ENCODE measurements at places on chromosomes 12 and 14. TPM values are rescaled to one million over a fixed set of nuclear protein-coding genes. Genes with fewer than 3 reads are reported as not detected.

GRCh38 chr12:19238540-19238939, 109.0 kb downstream of the PLEKHA5 start:
- peaks cover 4% of the 10 kb centered on the region for H3K27me3 ChIP-seq
- H3K36me3 ChIP-seq, result no peaks in the 10 kb centered on the region
- H3K4me3 ChIP-seq, result no peak overlapping the region

DNA sequence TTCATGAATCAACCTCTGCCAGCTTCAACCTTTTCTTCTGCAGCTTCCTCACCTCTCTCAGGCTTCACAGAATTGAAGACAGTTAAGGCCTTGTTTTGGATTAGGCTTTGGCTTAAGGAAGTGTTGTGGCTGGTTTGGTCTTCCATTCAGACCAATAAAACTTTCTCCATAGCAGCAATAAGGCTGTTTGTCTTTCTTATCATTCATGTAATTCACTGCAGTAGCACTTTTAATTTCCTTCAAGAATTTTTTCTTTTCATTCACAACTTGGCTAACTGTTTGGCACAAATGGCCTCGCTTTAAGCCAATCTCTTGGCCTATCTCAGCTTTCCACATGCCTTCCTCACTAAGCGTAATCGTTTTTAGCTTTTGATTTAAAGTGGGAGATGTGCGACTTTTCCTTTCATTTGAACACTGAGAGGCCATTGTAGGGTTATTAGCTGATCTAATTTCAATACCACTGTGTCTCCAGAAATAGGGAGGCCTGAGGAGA, 229.5 kb downstream of the IPO8 start:
- DNase-seq, result no peak
- H3K4me1 ChIP-seq, result no peaks in the 10 kb centered on the region
- H3K4me3 ChIP-seq, result no peak overlapping the region
- no peaks in the 10 kb centered on the region for H3K27me3 ChIP-seq

- peaks cover 10% of the 10 kb centered on the region for H3K4me1 ChIP-seq
- H3K27ac ChIP-seq, result no peak overlapping the region
- H3K27me3 ChIP-seq, result no peaks in the 10 kb centered on the region
- H3K4me3 ChIP-seq, result no peak overlapping the region
Observed at GRCh38 chr12:19402211-19402610, 37.1 kb upstream of the AEBP2 start.

DNA sequence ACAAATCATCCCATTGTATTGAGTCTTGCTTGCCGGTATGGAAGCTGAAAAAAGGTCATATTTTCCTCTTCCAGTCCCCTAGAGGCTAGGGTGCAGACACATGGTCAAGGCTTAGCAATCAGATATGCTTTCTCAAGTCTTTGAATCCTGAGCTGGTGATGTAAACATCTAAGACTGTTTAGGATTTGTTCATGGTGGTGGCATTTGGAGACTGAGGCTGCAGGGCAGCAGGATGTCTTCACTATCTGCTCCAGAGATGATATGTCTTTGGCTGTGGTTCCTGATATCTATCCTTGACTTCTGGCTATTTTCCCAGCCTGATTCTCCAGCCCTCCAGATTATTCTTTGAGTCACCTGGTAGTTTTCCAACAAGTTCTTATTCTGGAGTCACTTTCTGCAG, 50.5 kb upstream of the DACT1 start:
- H3K27ac ChIP-seq, result no peak overlapping the region
- no peaks in the 10 kb centered on the region for H3K36me3 ChIP-seq
- H3K4me1 ChIP-seq, result no peaks in the 10 kb centered on the region
- DNase-seq, result no peak
- peaks cover 3% of the 10 kb centered on the region for H3K27me3 ChIP-seq
- H3K4me3 ChIP-seq, result no peak overlapping the region

DNA sequence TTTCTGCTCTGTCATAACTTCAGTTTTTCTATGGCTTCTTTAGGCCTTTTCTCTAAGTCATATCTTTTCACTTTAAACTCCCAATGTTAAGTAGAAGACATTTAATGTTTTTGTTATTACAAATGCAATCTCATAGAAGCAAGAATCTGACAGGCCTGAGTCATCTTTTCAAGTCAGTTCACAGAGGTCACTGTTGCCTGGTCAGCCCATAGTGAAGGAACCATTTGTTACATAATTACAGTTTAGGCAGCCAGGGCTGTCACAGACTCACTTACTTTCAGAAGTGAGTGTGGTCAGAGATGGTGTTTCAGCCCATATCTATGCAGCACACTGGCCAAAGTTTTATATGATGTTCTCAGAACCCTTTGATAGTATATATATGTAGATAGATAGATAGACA, 46.5 kb downstream of the CCER1 start:
- H3K36me3 ChIP-seq, result no peaks in the 10 kb centered on the region
- no peak overlapping the region for H3K4me3 ChIP-seq
- DNase-seq, result no peak
- H3K27me3 ChIP-seq, result no peaks in the 10 kb centered on the region

DNA sequence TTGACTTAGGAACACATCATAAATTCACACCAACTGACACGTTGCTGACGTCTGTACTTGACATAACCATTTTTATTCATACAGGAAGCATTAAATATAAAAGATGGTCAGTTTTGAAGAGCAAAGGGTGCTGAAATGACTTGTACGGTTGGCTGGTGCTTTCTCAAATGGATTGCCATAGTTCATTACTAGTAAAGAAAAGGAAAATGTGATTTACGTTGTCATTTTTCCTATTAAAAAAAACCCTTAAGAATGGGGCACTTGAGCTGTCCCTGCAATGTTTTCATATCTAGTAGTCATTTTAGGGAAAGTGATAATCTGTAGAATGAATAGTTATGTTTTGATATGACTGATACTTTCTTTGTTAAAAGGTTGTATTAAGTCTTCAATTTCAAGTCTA, 22.5 kb upstream of the MANSC4 start:
- H3K4me1 ChIP-seq, result peaks cover 52% of the 10 kb centered on the region
- H3K4me3 ChIP-seq, result no peak overlapping the region
- H3K27me3 ChIP-seq, result peaks cover 8% of the 10 kb centered on the region
- peaks cover 18% of the 10 kb centered on the region for H3K36me3 ChIP-seq

DNA sequence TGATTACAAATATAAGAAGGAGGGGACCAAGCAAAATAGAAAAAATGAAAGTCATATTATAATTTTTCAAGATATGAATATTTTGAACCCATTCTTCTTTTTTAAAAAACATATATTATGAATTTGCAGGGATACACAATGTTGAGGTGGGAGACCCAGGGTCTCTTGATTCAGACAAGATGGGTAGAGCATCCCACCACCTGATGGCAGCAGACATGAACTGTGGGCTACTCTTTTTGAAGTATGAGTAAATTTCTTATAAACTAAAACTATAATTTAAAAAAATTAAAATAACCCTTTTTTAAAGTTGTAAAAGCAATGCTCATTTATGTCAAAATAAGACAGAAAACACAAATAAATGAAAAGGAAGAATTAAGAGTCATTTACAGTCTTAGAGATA, 202.7 kb upstream of the PRICKLE1 start:
- no peak overlapping the region for H3K27ac ChIP-seq
- H3K36me3 ChIP-seq, result no peaks in the 10 kb centered on the region
- no peaks in the 10 kb centered on the region for H3K4me1 ChIP-seq
- H3K4me3 ChIP-seq, result no peak overlapping the region
- DNase-seq, result no peak

DNA sequence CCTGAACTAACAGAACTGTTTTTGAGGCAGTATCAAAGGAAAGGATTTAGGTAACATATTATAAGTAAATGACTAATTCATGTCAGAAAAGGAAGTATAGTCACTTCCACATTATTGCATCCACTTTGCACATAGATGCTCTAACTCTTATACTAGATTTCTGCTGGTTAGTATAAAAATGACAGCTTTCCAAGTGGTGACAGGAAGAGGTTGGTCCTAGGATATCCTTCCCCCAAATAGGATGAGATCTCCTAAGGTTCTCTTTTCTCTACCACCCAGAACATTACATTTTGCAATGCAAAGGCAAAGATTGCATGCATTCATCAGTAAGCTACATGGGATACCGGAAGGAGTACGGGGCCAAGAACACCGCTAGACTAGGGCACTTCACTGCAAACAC, 15.2 kb downstream of the DAD1 start:
- H3K36me3 ChIP-seq, result peaks cover 37% of the 10 kb centered on the region
- H3K4me1 ChIP-seq, result peaks cover 60% of the 10 kb centered on the region

- peaks cover 15% of the 10 kb centered on the region for H3K27me3 ChIP-seq
- DNase-seq, result no peak
- no peaks in the 10 kb centered on the region for H3K4me1 ChIP-seq
- H3K4me3 ChIP-seq, result no peak overlapping the region
- H3K27ac ChIP-seq, result no peak overlapping the region
Observed at GRCh38 chr12:3049611-3050249, 27.4 kb upstream of the TSPAN9 start.

GRCh38 chr14:24310646-24311604, at the start of gene LTB4R:
LTB4R (plus strand) TSS chr14:24311502; CDS start chr14:24315652, 4,150 bp downstream.
- peak within 1 kb of the TSS; percentile 85 for H3K4me3 ChIP-seq
- H3K27ac ChIP-seq, result peak within 1 kb of the TSS; percentile 84
- H3K36me3 ChIP-seq, result peaks cover 47% of the 10 kb centered on the region
- H3K4me1 ChIP-seq, result peaks cover 81% of the 10 kb centered on the region
- H3K27me3 ChIP-seq, result peaks cover 1% of the 10 kb centered on the region
- DNase-seq, result peak; percentile 59

POMT2 gene
- 20.5 TPM for total RNA-seq

DNA sequence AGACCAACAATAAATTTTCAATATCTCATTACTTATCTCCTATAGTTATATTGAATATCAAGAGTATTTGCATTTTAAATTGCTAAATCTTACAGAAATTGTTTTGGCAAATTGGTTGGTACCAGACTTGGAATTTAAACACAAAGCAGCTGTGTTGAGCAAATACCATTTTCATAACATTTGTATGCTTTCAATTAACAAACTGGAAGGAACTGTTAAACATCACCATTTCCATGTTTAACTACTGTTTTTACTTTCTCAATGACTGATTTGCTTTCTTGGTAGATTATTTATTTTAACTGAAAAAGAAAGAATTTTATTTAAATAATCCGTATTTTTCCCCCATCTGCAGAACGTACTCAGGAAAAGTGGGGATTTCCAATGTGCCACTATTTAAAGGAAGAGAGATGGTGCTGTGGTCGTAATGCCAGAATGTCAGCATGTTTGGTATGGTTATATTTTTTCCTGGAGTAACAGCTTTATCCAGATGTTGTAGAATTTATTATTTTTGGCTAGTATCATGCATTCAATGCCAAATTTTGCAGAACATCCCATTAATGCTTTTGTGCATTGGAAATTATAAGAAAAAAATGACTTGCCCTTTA, 72.3 kb downstream of the METTL25 start:
- H3K4me1 ChIP-seq, result no peaks in the 10 kb centered on the region
- H3K27me3 ChIP-seq, result no peaks in the 10 kb centered on the region
- no peak overlapping the region for H3K27ac ChIP-seq
- H3K36me3 ChIP-seq, result no peaks in the 10 kb centered on the region
- DNase-seq, result no peak

C3AR1 gene
- 0.60 TPM for total RNA-seq

GRCh38 chr14:47270715-47271114, 404.7 kb downstream of the MDGA2 start:
- DNase-seq, result no peak
- H3K4me3 ChIP-seq, result no peak overlapping the region
- H3K27ac ChIP-seq, result no peak overlapping the region

CLEC2B gene
- 13.1 TPM for total RNA-seq

GPRC5D gene
- not detected for total RNA-seq

TAS2R10 gene
- not detected for total RNA-seq

SPIC gene
- total RNA-seq, result not detected

- no peak within 1 kb of the TSS for H3K4me3 ChIP-seq
- peaks cover 11% of the 10 kb centered on the region for H3K27me3 ChIP-seq
- no peaks in the 10 kb centered on the region for H3K36me3 ChIP-seq
Observed at GRCh38 chr12:81077686-81078441, at the start of gene ACSS3. ACSS3 (plus strand) TSS chr12:81078079; CDS start chr12:81078121, 42 bp downstream.

NPFF gene
- 0.44 TPM for total RNA-seq

PTCSC3 gene
- not detected for total RNA-seq

- H3K27ac ChIP-seq, result peak overlapping the region; percentile 90
- DNase-seq, result peak; percentile 26
- no peaks in the 10 kb centered on the region for H3K36me3 ChIP-seq
- H3K4me3 ChIP-seq, result peak overlapping the region; percentile 61
- H3K27me3 ChIP-seq, result no peaks in the 10 kb centered on the region
Observed at GRCh38 chr14:97442363-97442762, 645.2 kb downstream of the VRK1 start.
